CD4-positive, alpha-beta memory T cell (primary cell): ENCODE measurements at places on chromosomes 16 and 17.

GRCh38 chr16:10362077-10362863 lies 23.6 kb upstream of the ATF7IP2 start:
- DNase-seq, result peak; percentile 4

- no peak for DNase-seq
These were observed at the start of gene CDYL2 for GRCh38 chr16:80804526-80805383. TSS of gene CDYL2 (minus strand) at chr16:80804598. CDS start at chr16:80804173, 425 bp downstream.

- DNase-seq, result no peak
These were observed 110.4 kb downstream of the MAP2K6 start for GRCh38 chr17:69524854-69525253.

DNA sequence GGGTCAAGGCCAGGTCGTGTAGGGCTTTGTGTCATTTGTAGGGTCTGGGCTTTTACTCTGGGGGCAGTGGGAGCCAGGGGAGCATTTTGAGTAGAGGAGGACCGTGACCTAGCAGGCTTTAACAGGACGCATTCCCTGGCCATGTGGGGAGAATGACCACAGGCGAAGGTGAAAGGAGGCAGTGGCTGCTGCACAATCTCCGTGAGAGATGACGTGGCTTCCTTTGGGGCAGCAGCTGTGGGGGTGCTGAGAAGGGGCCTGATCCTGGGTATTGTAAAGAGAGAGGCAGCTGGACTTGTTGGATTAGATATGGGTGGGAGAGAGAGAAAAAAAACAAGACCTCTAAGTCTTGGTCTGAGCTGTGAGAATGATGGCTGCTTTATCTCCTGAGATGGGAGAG lies 46.0 kb downstream of the KATNIP start:
- DNase-seq, result no peak

GRCh38 chr16:50740736-50741135 lies 1.1 kb upstream of the CYLD start:
- no peak for DNase-seq
